ENCODE measurements at places on chromosomes 13 and 19.

DNA sequence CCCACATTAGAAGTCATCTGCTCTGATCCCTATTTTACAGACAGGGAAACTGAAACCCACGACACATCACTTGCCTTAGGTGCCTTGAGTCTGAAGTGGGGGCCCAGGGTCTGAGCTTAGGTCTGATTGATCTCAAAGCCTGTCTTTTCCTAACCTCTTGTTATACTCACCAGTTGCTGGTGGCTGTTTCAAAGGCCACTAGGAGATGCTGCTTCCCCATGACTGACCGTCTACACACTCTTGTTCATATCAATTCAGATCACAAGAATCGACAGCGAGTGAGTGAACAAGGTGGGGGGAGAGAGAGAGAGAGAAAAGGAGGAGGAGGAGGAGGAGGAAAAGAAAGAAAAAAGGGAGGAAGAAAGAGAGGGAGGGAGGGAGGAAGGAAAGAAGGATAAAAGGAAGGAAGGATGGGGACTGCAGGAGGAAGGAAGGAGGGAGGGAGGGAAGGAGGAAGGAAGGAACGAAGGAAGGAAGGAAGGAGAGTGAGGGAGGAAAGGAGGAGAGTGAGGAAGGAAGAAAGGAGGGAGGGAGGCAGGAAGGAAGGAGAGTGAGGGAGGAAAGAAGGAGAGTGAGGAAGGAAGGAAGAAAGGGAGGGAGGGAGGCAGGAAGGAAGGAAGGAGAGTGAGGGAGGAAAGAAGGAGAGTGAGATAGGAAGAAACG, 3.3 kb downstream of the OR10H1 start:
- peak; percentile 72 for DNase-seq

DNA sequence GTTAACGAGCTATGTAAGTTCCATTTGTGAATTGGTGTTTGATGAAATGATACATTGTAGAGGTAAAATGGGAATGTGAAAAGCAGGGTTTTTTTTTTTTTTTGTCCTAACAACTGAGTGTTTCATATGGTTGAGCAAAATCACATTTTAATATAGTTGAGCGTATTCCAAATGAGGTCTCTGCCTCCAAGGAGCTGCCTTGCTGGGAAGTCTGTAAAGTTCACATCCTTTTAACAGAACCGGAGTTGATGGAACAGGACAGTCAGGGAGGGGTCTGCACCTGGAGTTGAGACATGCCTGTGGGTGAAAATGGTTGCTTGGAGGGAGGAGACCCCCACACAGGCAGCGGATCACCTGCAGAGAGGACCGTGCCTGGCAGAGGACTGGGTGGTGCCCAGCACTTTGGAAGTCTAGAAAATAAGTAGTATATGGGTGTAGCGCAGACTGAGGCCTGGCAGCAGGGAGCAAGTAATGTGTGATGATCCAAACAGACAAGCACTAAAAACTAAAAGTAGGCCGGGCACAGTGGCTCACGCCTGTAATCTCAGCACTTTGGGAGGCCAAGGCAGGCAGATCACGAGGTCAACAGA, 75.2 kb upstream of the UBAC2 start:
- DNase-seq, result no peak

DNA sequence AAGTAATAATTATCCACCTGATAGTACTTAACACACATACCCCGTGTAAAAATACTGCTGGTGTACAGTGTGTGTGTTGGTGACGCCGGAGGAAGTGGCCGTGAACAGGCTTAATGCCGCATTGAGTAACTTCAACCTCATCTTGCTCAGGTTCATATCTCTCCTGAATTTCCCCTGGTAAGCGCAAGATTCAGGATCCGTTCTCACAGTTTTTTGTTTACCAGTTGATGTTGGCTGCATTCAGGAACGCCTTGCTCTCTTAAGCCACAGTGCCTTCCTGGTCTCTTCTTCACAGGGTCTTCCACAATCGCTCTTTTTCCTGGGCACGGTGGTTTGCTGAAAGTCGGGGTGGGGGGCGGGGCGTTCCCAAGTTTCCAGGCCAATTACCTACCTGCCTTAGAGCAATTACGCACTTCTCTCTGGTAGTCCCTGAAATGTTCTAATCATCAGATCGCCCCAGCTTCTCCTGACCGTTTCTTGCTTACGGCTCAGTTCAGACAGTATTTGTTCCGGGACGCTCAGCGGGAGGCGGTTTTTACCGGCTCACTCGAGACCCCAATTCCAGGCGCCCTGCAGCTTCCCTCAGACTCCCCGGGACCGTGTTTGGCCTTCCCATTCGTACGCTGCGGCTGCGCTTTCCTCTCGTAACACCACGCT, 706 bp upstream of the DNAJC3 start:
- DNase-seq, result peak; percentile 22

DNA sequence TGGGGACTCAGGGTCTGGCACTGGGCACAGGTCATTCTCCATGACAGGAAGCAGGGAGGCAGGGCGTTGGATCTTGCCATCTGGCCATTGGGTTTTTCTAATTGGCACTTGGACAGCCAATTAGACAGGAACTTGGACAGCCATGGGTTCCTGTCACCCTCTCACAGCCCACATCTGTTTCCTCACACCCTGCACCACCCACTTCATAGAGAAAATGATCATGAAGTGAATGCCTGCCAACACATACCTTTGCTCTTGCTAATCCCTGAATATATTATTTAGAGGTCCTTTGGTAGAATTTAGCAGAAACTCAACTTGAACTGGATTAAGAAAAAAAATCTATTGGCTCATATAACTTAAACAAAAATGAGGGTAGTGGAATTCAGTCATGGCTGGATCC, 4.9 kb upstream of the OLFM2 start:
- DNase-seq, result no peak

DNA sequence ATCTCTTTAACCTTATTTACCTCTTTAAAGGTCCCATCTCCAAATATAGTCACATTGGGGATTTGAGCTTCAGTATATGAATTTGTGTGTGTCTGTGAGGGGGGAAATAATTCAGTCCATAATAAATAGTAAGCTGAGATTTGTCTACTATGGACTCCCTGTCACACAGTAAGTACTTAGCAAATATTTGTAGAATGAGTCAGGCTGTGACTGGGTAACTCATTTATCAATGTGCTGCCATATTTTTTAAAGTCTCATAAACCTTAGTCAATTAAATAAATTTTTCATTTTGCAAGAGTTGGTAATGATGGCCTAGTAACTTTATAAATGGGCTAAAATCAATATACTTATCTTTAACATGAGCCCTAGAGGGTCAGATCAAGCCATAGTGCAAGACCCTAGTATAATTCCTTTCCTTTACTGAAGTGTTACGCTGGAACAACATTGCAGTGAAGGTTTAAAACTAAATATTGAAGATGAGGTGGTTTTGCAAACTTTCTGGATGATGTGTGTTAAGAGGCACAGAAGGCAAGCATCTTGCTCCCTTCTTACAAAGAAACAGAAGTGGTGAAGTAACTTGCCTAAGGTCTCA, 305.1 kb downstream of the KCNRG start:
- peak; percentile 16 for DNase-seq

DNA sequence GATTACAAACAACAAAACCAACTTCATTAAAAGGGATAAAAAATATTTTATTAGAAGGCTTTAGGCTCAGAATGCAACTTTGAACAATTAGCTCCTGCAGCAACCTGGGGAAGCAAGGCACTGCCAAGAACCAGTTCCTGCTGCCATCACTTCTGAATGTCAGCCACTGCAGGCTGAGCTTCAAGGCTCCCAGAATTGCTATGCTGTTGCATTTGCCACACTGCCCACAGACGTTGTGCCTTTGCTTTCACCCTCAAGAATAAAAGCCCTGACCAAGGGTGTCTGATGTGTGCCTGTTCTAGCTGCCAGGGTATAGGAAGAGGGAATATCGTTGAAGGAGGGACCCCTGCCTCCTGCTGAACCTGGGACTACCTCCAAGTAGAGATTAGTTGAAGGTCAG, 238.4 kb downstream of the ITGBL1 start:
- no peak for DNase-seq

- no peak for DNase-seq
These were observed 7.0 kb downstream of the MOB3A start for GRCh38 chr19:2089001-2089711.

GRCh38 chr19:47703301-47703700, 9.9 kb upstream of the EHD2 start:
- DNase-seq, result no peak

DNA sequence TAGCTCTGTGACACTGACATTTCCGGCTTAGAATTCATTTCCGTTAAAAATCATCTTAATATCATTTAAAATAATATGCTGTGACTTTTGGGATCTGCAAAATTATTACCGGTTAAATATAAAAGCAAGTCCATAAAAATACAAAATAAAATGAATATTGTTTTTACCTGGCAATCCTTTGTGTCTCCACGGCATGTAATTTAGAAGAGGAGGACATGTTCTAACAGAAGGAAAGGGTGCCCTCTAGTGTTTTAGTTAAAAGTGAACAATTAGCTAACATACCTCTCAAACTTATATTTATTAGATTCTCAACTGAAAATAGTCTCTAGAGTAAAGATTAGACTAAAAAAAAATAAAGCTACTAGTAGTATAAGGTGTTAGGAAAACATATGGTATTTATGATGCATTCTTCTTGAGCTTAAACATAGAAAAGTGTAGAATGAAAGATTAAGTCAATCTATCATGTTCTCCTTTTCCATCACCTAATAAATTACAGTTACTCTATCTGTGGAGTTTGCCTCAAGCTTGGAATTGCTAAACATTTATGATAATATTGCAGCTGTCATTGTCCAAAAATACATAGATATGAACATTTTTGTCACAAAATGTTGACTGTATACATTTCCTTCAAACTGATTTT, 676.7 kb upstream of the SPRY2 start:
- DNase-seq, result peak; percentile 16

DNA sequence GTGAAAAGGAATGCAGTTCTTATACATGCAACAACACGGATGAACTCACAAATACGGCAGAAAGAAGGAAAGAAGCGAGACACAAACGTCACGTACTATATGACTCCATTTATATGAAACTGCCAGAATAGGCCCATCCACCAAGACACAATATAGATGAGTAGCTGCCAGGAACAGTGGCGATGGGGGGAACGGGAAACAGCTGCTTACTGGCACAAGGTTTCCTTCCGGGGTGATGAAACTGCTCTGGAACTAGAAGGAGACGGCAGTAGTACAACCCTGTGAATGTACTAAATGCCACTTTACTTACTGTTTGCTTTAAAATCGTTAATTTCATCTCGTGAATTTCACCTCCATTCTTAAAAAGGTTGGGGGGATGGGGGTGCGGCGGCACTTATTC, 28.9 kb downstream of the MLLT1 start:
- no peak for DNase-seq

GRCh38 chr13:43265028-43265427, 241.6 kb downstream of the DNAJC15 start:
- DNase-seq, result no peak

- no peak for DNase-seq
These were observed 48.4 kb downstream of the USPL1 start for GRCh38 chr13:30666113-30666512.

DNA sequence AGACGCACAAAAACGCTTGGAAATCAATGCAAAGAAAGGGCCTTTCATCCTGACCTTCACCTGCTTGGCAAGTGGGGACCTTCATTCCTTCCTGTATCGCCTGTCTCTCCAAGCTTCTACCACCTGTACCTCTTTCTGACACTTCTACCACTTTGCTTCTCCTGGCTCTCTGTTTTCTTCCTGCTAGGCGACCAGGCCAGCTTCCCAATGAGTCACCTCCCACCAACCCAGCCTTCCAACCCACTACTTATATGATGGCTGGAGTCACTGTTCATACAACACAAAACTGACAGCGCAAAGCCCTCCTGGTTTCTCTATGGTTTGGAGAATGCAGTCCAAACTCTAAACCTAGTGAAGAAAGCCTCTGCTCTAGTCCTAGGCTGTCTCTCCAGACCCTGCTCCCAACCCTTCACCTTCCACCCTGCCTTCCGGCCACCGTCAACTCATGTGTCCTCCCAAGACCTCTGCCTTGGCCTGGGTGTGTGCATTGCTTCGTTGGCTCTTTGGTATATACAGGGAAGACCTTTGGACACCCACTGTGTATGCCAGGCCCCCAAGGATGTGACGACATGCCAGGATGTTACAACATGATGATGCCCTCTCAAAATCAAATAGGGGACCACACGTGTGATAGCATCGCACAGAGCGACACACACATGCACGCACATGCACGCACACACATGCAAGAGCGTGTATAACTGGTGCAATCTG, 148.5 kb downstream of the STK24 start:
- no peak for DNase-seq

GRCh38 chr19:2150794-2151338, 500 bp downstream of the AP3D1 start:
- no peak for DNase-seq

- no peak for DNase-seq
These were observed 227.4 kb downstream of the TUBA3C start for GRCh38 chr13:18954254-18954653.

DNA sequence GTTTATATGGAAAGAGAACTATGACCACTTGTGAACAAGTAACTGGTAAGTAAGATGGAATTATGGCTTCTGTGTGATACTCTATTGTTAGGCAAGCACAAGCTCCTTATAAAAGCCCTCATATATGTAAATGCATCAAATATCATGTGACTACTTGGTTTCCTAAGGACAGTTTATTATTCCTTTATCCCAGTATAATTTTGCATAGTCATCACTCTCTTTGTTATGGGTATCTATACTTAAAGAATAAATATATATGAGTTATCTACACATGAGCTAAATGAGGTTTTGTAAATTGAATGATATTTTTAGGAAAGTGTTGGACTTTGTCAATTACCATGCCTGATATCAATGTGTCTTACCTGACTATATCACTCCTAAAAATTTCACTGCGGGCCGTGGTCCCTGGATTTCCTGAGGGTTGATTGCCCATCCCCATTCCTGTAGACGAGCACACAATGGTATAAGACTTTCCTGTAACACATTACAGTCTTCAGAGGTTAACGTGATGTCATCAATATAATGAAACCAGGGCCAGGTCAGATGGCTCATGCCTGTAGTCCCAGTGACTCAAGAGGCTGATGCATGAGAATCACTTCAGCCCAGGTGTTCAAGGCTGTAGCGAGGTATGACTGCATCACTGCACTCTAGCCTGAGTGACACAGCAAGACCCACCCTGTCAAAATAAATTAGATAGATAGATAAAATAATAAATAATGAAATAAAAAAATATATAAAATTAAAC, 20.7 kb downstream of the ZNF844 start:
- no peak for DNase-seq

- DNase-seq, result no peak
These were observed 5.8 kb downstream of the CRYL1 start for GRCh38 chr13:20519875-20520274.

Data from HCT116 (cell line).